ENCODE measurements at places on chromosomes 13 and 19.

GRCh38 chr19:9865732-9866501 is 30.8 kb downstream of the PIN1 start:
- DNase-seq: no peak

- DNase-seq: no peak
Measured at GRCh38 chr19:45045671-45046353, 7.0 kb downstream of the CLASRP start.

GRCh38 chr19:366951-367350 is 22.4 kb upstream of the MIER2 start:
- no peak for DNase-seq

- no peak for DNase-seq
Measured at GRCh38 chr19:41357746-41358145, 4.0 kb upstream of the TGFB1 start.

GRCh38 chr13:30276178-30276577 is 31.2 kb downstream of the KATNAL1 start:
- no peak for DNase-seq

- DNase-seq: peak; percentile 53
Measured at GRCh38 chr13:23609414-23609760, 39.2 kb downstream of the TNFRSF19 start.

All from SK-N-MC (cell line).